HCT116 (cell line): ENCODE measurements at places on chromosomes 2 and 18.
A peak's percentile ranks its signal among the peaks of the same experiment; 100 is the strongest.

DNA sequence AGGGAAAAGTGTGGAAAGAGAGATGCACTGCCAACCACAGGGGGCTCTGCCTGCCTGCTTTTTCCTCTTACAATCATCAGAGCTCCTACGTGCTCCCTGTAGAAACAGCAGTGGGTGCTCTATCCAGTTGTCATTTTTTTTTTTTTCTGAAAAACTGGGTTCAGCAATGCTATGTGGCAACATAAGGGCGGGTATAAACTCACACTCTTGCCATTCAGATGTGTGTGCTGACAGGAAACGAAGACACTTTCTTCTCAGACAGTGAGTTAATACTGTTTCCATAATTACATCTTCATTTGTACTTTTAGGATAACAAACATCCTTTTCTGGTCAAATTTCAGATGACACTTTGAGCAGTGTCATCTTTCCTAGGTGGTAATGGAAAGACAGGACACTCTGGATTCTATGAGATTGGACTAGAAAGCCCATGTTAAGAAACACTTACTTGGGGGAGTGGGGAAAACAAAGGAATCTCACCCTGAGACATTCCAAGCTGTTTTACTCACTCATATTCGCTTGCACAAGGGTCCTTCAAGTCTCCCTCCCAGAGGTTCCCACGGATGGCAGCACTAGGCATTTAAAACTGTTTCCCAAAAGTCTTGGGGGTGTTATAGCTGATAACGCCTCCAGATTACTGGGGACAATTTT lies 41.3 kb downstream of the CCDC93 start:
- no peak for DNase-seq

DNA sequence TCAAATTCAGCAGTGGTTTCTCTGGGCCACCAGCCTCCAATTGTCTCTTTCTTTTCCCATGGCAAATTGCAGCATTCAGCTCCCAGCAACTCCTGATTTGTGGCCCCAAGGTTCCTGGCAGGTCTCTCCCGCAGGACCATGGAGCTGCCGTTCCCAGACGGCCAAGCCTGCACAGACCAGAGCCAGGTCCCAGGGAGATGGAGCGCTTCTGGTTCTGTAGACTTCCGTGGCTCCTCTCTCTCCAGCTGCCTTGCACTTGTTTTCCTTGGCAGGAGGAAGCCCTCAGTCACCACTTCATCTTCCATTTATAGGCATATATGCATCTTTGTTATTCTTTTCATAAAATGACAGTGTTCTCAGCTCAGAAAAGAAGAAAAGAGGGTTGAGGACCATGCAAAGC lies 21.7 kb downstream of the TNP1 start:
- no peak for DNase-seq

- no peak for DNase-seq
Observed at GRCh38 chr2:222736301-222736700, 64.8 kb downstream of the MOGAT1 start.

DNA sequence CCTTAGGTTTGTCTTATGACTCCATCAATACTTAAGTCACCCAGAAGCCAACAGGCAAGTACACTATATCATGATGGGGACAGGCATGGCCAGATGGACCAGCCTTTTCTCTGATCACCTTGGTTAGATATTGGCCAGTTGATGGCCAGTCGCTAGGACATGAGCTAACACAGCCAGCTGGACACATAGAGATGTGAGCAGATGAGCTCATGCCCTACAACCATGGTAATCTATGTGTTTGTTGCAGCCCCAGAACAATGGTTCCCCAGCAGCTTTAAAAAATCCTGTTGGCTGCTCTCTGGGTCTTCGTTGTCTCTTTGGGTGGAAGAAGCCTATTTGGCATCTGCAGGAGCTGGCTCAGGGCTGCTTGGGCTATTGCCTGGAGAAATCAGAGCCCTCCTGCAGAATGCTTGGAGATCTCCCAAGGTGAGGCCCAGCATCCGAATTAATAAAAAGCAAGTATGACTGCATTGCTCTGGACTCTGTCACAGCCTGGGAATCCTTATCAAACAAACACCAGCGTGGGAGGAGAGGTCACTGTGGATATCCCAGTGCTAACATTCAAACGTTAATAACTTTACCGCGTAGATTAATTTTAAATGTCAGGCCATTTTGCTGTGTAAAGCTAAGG lies 62.3 kb upstream of the KLHL29 start:
- DNase-seq, result no peak

DNA sequence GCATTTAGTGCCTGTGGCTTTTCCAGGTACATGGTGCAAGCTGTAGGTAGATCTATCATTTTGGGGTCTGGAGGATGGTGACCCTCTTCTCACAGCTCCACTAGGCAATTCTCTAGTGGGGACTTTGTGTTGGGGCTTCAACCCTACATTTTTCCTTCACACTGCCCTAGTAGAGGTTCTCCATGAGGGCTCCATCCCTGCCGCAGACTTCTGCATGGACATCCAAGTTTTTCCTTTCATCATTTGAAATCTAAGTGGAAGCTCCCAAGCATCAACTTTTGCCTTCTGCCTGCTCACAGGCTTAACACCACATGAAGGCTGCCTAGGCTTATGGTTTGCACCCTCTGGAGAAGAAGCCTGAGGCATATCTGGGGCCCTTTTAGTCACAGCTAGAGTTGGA lies 492.7 kb downstream of the PIK3C3 start:
- no peak for DNase-seq

- no peak for DNase-seq
Observed at GRCh38 chr2:11404376-11405073, 60.1 kb upstream of the ROCK2 start.

- no peak for DNase-seq
Observed at GRCh38 chr2:77602771-77603170, 80.6 kb upstream of the LRRTM4 start.

DNA sequence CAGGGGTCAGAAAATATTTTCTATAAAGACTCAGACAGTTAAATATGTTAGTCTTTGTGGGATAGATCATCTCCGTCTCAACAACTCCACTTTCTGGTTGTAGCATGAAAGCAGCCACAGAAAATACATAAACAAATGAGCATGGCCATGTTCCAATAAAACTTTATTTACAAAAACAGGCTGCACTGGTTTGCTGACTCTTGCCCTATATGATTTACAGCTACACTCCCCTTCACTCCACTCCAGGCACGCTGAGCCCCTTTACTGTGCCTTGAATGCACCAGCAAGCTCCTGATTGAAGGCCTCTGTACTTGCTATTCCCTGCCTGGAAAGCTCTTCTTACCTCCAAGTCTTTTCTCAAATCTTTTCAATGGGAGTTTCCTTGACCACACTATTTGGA lies 5.8 kb upstream of the STAMBP start:
- no peak for DNase-seq

GRCh38 chr18:3248658-3249359 lies 1.2 kb downstream of the MYL12A start:
- no peak for DNase-seq

DNA sequence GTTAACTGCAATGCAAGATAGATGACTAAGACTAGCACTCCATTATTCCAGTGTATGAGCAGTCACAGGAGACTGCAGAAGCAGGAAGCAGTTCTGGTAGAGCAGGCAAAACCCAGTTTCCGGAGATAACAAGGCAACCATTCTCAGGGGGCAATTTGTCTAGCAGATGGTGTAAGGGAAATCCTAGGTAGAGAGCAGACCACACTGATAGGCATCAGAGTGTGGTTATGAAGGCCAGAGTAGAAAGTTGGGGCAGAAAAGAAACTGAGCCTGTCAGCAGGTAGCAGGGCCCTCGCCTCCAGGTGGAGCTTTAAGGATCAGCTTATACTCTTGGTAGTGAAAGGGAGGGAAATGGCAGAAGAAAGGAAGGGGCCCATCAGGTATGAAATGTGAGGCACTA lies 164.4 kb downstream of the PDE11A start:
- no peak for DNase-seq

- DNase-seq, result no peak
Observed at GRCh38 chr2:172072706-172073105, 12.6 kb upstream of the DLX1 start.

- DNase-seq, result no peak
Observed at GRCh38 chr2:106282462-106283170, 88.5 kb upstream of the UXS1 start.

DNA sequence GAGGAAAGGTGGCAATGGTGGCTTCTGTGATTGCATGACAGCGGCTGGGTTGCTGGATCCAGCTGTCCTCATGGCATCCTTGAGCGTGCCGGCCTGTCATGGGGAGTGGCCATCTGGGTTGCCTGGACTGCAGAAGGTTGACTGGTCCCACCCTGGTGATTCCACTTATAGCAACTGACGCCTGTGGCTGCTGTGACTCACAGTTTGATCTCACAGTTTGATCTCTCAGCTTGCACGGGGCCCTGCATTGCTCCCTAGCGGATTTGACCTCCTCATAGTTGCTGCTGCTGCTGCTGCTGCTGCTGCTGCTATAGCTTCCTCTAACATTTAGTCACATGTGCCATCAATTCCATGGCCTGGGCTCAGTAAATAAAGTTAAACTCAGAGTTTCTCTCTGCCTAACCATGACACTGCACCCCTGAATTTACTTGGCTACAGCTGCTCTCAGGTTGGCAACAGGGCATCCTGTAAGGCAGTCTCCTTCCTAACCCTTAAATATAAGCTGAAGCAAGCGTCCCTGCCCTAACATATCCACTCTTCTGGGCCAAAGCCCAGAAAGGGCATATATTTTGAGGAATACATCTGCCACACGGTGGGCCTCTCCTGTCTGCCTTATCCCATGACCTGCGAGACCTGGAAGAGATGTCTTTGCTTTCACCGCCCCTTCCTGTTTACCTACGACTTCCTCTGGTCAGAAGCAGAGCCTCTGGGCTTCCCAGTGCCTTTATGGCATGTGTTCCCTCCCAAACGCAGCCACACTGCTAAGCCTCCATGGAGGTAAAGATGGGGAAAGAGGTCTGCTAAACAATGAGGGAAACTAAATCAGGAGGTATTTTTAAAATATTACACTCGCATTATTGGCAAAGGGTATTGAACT lies 37.8 kb upstream of the CCDC150 start:
- peak; percentile 87 for DNase-seq

DNA sequence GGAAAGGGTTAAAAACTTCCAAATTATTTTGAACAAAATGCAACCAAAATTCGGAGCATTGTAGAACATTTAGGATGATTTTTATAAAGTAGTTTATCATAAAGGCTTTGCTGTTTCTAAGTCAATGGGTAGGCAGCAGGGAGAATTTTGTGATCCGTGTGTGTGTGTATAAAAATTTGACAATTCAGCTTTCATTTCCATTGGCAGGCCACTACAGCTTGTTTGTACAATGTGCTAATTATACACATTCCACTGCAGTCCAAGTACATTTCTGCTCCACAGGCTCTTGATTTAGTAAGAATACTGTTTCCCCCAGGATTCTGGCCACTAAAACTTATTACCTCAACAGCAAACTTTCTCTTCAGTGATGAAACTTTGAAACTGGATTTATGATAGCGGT lies 71.8 kb upstream of the LTBP1 start:
- no peak for DNase-seq

DNA sequence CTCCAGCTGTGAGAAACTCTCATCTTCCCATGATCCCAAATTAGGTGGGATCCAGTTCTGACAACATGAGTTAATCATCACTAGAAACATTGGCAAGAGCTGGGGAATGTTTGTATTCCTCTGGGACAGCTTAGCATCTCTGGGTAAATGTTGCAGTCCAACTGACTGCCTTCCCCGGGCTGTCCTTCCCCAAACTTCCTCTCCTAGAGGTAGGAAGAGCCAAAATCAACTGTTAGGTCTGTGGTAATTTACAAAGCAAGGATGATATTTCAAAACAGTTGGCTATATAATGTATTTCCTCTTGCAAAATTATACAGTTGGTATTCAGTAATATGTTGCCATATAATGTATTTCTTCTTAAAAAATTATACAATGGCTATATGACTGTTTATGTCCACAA lies 148.5 kb downstream of the MGAT5 start:
- DNase-seq, result no peak

- DNase-seq, result no peak
Observed at GRCh38 chr2:47373747-47374146, 29.2 kb upstream of the MSH2 start.

GRCh38 chr18:48333563-48333962 lies 75.6 kb downstream of the ZBTB7C start:
- no peak for DNase-seq

DNA sequence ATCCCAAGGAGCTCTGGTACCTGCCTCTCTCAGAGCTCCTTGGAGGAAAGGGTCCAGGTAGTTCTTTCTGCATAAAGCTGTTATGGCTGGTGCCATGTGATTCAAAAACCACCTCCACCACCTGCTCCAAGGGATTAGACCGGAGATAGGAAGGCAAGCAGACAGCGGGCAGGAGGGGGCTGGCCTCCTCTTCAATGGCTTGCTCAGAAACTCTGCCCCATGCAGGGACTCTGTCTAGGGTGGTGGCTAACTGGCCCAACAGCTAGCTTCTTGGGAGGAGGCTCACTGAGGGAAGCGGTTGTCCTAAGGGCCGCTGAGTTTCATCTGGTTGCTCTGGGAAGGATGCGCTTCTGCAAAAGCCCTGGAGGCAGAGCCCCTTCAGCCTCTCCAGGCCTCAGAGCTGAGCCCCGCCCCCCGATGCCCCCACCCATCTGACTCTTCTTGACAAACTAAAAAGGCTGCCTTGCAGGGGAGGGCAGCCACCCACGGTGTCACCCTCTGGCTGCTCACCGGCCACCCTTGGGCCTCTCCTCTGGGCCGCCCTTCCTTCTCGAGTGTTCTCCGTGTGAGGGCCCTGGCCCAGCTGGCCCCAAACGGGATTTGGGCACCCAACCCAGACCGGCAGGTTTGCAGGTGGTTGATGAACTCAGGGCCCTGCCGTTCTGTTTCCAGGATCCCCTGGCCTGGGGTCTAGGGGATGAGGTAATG lies 90.2 kb downstream of the MCFD2 start:
- DNase-seq, result no peak

DNA sequence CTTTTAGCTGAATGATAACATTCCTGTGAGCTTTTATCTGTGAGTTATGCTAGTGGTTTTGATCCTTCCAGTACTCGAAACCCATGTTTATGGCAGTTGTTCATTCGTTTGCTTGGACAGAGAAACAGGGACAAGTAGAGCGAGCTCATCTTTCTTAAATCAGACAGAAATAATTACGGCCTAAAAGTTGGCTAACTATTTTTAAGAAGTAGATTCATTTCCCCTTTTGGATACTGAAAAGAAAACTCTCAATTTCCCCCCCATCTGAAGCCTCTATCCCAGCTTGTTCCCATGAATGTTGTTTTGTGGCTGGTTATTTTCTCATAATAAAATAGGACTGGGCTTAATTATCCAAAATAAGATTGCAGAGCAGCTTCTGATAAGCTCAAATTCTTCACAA lies 67.1 kb downstream of the ANTXR1 start:
- no peak for DNase-seq
